ENCODE measurements at places on chromosomes 1 and 21. TPM values are rescaled to one million over a fixed set of nuclear protein-coding genes. Genes with fewer than 3 reads are reported as not detected.

FMO4 gene
- 2.9 TPM for total RNA-seq

PPIAL4G gene
- total RNA-seq = 0.23 TPM

RGS8 gene
- total RNA-seq = not detected

ST6GALNAC3 gene
- total RNA-seq = 1.4 TPM

LRRIQ3 gene
- 1.6 TPM for total RNA-seq

BCAN gene
- not detected for total RNA-seq

KDF1 gene
- total RNA-seq = not detected

CELA3A gene
- total RNA-seq = not detected

CASZ1 gene
- 1.6 TPM for total RNA-seq

LCE2C gene
- total RNA-seq = not detected

LRRC53 gene
- total RNA-seq = not detected

MEGF6 gene
- 7.6 TPM for total RNA-seq

ZSCAN20 gene
- 5.3 TPM for total RNA-seq

OR14K1 gene
- total RNA-seq = not detected

FCRL1 gene
- not detected for total RNA-seq

PRMT2 gene
- total RNA-seq = 116 TPM

S100A5 gene
- total RNA-seq = 2.0 TPM

CD101 gene
- 0.09 TPM for total RNA-seq

AGBL4 gene
- not detected for total RNA-seq

ATP6V1G3 gene
- total RNA-seq = not detected

CD48 gene
- 231 TPM for total RNA-seq

GBP1 gene
- 79.2 TPM for total RNA-seq

ADAM30 gene
- total RNA-seq = not detected

ZNF644 gene
- total RNA-seq = 72.5 TPM

SH3BP5L gene
- total RNA-seq = 19.3 TPM

LCE1A gene
- total RNA-seq = not detected

C1orf87 gene
- total RNA-seq = not detected

RGSL1 gene
- total RNA-seq = not detected

BEND5 gene
- 0.73 TPM for total RNA-seq

ALPL gene
- total RNA-seq = not detected

VASH2 gene
- 0.39 TPM for total RNA-seq

RNU11 gene
- not detected for total RNA-seq

SPRR2E gene
- total RNA-seq = not detected

CCDC185 gene
- not detected for total RNA-seq

CD1B gene
- not detected for total RNA-seq

MIB2 gene
- total RNA-seq = 36.7 TPM

CELA2A gene
- not detected for total RNA-seq

MX2 gene
- 79.4 TPM for total RNA-seq

FAM110D gene
- total RNA-seq = not detected

FASLG gene
- 7.2 TPM for total RNA-seq

MNDA gene
- not detected for total RNA-seq

Measured in activated naive CD4-positive, alpha-beta T cell treated with anti-CD3 and anti-CD28 coated beads, Interleukin-2, amount 50 U/mL, for 72 hours (primary cell).